ENCODE measurements at places on chromosomes 1 and 21.

- no peak overlapping the region for H3K4me3 ChIP-seq
- no peak for DNase-seq
- H3K27ac ChIP-seq, result no peak overlapping the region
- no peaks in the 10 kb centered on the region for H3K4me1 ChIP-seq
- H3K27me3 ChIP-seq, result no peaks in the 10 kb centered on the region
- no peaks in the 10 kb centered on the region for H3K36me3 ChIP-seq
Observed at GRCh38 chr21:34243562-34243961, 120.2 kb upstream of the KCNE2 start.

GRCh38 chr1:26692211-26692792 is 3.5 kb upstream of the ARID1A start:
- H3K4me1 ChIP-seq, result peaks cover 35% of the 10 kb centered on the region
- peak; percentile 40 for DNase-seq

DNA sequence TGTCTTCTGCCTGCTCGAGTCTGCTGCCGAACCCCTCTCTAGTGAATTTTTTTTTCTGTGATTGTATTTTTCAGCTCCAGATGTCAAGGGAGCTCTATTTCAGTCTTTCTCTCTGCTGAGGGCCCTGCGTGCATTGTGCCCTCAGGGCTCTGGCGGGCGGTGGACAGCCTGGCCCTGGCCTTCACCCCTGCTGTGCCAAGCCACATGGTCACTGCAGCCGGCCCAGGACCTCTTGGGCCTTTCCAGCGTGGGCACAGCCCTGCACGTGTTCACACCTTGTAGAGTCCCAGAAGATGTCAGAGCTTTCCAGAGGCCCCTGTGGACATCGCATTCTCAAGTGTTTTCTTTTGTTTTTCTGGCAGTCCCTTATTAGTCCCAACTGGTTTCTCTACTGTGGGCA is 55.7 kb downstream of the PCNT start:
- no peak overlapping the region for H3K4me3 ChIP-seq
- H3K36me3 ChIP-seq, result peaks cover 8% of the 10 kb centered on the region
- H3K27ac ChIP-seq, result no peak overlapping the region
- no peaks in the 10 kb centered on the region for H3K27me3 ChIP-seq
- no peak for DNase-seq

DNA sequence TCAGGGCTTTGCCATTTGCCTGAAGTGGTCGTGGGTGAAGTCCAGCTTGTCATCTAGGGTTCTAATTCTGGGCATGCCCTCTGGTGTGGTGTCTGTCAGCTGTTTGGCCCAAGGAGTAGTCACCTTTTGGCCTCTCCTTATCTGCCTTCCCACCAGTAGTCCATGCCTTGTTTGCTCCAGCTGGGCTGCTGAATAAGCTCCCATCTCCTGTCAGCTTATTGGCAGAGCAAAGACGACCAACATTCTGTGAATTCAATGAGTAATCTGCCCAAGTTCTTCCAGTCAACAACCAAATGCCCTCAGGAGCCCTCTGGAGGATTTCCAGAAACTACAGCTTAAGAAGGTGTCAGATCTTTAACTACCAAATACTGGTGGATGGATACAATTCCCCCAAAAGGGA is 7.0 kb downstream of the BCAN start:
- H3K36me3 ChIP-seq, result no peaks in the 10 kb centered on the region
- no peaks in the 10 kb centered on the region for H3K4me1 ChIP-seq
- H3K27ac ChIP-seq, result no peak overlapping the region
- DNase-seq, result no peak

- H3K36me3 ChIP-seq, result no peaks in the 10 kb centered on the region
- H3K4me1 ChIP-seq, result no peaks in the 10 kb centered on the region
- peak overlapping the region; percentile 100 for H3K4me3 ChIP-seq
- no peak for DNase-seq
- H3K27ac ChIP-seq, result peak overlapping the region; percentile 97
Observed at GRCh38 chr1:231420299-231420958, 1.7 kb downstream of the EGLN1 start.

- DNase-seq, result no peak
- no peaks in the 10 kb centered on the region for H3K4me1 ChIP-seq
- no peaks in the 10 kb centered on the region for H3K36me3 ChIP-seq
- no peaks in the 10 kb centered on the region for H3K27me3 ChIP-seq
Observed at GRCh38 chr1:240417317-240417716, 194.6 kb downstream of the GREM2 start.

- no peaks in the 10 kb centered on the region for H3K36me3 ChIP-seq
- H3K27ac ChIP-seq, result no peak overlapping the region
- H3K4me3 ChIP-seq, result no peak overlapping the region
- no peak for DNase-seq
- no peaks in the 10 kb centered on the region for H3K4me1 ChIP-seq
Observed at GRCh38 chr1:109892561-109893368, 17.9 kb upstream of the CSF1 start.

- no peaks in the 10 kb centered on the region for H3K27me3 ChIP-seq
- no peaks in the 10 kb centered on the region for H3K4me1 ChIP-seq
- H3K36me3 ChIP-seq, result no peaks in the 10 kb centered on the region
Observed at GRCh38 chr1:91948501-91949355, 473 bp upstream of the BRDT start.

DNA sequence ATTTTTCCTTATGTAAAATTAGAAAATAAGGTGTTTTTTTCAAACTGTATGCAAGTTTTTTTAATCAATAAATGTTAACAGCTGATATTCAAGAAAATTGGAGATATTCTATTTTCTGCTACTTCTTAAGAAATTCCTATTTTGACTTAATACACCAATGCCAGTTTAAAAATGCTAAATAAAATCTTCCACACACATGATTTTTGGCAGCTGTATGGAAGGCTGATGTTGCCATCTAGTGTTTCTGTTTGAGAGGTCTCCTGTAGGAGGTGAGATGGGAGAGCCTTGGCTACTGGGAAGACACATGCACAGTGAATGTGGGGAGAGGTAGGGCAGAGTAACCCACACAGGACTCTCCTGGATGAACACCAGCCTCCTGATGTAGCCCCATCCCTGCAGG is 29.2 kb upstream of the OR2B11 start:
- DNase-seq, result no peak
- no peak overlapping the region for H3K4me3 ChIP-seq
- H3K36me3 ChIP-seq, result no peaks in the 10 kb centered on the region
- H3K27ac ChIP-seq, result no peak overlapping the region
- H3K27me3 ChIP-seq, result no peaks in the 10 kb centered on the region

- H3K36me3 ChIP-seq, result no peaks in the 10 kb centered on the region
- DNase-seq, result no peak
- H3K27me3 ChIP-seq, result no peaks in the 10 kb centered on the region
- H3K4me1 ChIP-seq, result no peaks in the 10 kb centered on the region
- no peak overlapping the region for H3K27ac ChIP-seq
Observed at GRCh38 chr21:34687065-34687464, 18.3 kb downstream of the CLIC6 start.

- no peak overlapping the region for H3K27ac ChIP-seq
- no peak overlapping the region for H3K4me3 ChIP-seq
- DNase-seq, result no peak
- no peaks in the 10 kb centered on the region for H3K36me3 ChIP-seq
- H3K27me3 ChIP-seq, result no peaks in the 10 kb centered on the region
Observed at GRCh38 chr1:191969290-191969689, 189.0 kb upstream of the RGS18 start.

DNA sequence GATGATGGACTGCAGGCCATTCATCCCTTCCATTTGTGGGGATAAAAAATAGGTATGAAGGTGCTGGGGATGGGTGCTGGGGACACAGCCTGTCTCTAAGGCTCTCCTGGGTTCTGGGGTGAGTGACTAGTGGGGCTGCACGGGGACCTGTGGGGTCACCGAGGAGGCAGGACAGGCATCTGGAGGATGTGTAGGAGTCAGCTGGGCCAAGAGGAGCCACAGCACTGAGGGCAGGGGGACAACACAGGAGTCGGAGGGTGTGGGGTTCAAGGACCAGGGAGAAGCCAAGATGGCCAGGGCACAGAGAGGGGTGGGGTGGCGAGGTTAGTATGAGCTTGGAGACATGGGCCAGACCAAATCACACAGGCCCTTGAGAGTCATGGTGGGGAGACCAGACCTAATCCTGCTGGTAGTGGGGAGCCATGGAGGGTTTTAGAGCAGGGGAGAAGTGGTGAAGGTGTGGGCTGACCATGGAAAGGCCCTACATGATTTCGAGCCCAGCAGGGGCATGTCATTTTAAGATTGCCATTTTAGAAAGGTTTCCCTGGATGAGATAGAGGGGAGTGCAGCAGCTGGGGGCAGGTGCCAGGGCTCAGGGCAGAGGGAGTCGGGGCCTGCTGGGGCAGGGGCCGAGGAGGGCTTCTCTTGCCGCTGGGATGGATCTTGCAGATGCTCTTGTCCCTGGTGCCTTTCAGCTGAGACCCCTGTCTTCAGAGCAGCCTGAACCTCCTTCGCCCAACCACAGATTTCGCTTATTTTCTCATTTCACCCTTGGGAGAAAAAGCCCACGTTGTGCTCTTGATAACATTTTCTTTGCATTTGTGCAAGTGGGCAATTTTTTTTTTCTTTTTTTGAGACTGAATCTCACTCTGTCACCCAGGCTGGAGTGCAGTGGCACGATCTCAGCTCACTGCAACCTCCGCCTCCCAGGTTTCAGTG is 22.7 kb downstream of the SERINC2 start:
- no peaks in the 10 kb centered on the region for H3K36me3 ChIP-seq
- H3K27me3 ChIP-seq, result no peaks in the 10 kb centered on the region
- H3K4me1 ChIP-seq, result no peaks in the 10 kb centered on the region
- H3K27ac ChIP-seq, result no peak overlapping the region

DNA sequence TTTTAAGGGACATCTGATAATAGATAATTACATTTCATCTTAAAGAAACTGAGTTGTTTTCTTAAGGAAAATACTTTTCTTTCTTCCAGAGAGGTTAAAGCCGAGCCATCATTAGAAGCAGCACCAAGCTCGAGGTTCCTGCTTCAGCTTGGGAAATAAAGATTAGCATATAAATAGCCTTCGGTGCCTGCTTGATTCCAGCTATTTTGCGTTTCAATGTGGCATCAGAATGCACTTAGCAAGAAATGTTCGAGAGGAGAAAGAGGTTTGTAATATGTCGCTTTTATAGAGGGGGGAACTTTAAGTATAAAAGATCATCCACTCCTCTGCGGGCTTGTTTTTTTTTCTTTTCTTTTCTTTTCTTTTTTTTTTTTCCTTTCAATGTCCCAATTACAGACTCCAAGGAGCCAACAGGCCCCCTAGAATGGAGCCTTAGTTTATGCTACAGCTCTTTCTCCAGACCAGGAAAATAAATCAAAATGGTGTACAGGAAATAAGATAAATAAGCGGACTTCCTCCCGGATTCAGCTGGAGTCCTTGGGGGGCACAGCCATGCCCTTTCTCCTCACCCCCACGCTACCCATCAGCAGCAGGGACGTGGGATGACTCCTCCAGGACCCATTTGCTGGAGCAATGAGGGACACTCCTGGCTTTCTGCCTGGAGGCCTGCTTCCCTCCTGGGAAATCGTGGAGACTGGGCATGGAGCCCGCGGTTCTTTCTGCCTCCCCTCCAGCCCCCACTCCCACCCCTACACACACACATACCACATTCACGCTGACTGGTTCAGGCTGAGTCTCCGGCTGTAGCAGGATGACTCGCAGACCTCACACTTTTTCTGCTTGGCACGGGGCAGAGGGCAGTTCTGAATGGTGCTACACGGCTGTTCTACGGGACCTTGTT is 131.6 kb downstream of the RRAGC start:
- no peak overlapping the region for H3K4me3 ChIP-seq
- no peaks in the 10 kb centered on the region for H3K36me3 ChIP-seq
- no peak overlapping the region for H3K27ac ChIP-seq
- H3K4me1 ChIP-seq, result peaks cover 8% of the 10 kb centered on the region
- no peaks in the 10 kb centered on the region for H3K27me3 ChIP-seq
- peak; percentile 73 for DNase-seq
